ENCODE measurements at places on chromosomes 13 and 19.

- no peak for DNase-seq
Measured at GRCh38 chr19:28542394-28543243, 670.3 kb downstream of the UQCRFS1 start.

- no peak for DNase-seq
Measured at GRCh38 chr19:31955884-31956283, 389.5 kb upstream of the ZNF507 start.

DNA sequence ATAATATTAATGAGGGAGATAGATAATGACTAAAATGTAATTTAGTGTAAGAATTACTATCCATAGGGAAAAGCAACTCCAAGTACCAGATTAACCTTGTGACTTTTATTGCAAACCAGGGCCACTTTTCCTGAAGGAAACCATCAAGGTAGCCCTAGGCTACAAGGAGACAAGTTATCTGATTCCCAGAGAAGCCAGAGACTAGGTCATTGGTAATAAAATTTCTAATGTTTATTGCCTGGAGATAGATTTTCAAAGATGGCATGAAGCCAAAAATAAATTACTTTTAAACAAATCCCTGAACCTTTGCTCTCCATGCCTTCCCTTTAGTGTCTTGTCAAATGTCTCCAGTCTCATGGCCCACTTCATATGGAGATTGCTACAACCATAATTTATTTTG lies 610.1 kb upstream of the SLC10A2 start:
- DNase-seq = no peak

GRCh38 chr13:34371645-34372395 lies 553.9 kb downstream of the RFC3 start:
- no peak for DNase-seq

GRCh38 chr13:30690282-30691188 lies 44.8 kb upstream of the ALOX5AP start:
- DNase-seq = no peak

GRCh38 chr19:55406091-55406825 lies 1.3 kb downstream of the UBE2S start:
- DNase-seq = no peak

- no peak for DNase-seq
Measured at GRCh38 chr13:64347664-64348063, 2882.5 kb downstream of the PCDH9 start.

Measured in T-helper 2 cell treated with Interferon-gamma antibody and Interleukin-4, amounts not matched to agents 5 μg/mL and 100 μg/mL, for 36 hours (primary cell).